Activated T-cell treated with anti-CD3 and anti-CD28 coated beads, Interleukin-2, amount 50 U/mL, for 72 hours (primary cell): ENCODE measurements at places on chromosomes 1 and 21. TPM values are rescaled to one million over a fixed set of nuclear protein-coding genes. Genes with fewer than 3 reads are reported as not detected.

DNA sequence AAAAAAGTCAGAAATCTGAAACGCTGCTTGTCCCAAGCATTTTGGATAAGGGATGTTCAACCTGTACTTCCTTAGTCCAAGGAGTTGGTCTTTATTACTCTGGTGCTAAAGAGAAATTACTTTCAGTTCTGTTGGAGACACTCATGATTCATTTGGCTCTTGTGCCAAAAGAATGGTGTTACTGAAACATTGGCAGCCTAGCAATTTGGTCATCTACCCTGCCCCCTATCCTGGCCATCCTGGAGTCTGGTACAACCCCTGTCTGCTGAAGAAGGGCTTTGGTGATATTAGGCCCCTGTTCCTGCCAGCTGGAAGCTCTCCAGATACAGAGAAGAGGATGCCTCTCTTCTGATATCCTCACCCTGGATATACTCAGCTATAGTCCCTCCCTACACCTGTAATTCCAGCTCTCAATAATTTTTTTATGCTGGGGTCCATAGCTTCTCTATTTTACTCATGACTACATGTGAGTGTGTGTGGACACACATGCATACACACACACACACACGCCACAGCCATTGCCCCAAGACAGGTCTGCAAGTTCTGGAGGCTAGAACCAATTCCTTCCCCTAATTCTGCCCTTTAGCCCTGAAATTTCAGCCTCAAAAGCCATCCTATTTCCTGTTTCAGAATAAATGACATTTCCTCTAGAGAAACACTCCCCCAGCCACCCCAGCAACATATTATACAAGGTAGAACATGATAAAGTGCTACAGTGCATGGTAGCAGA, 40.0 kb downstream of the LHX8 start:
- H3K27ac ChIP-seq = no peak overlapping the region
- no peaks in the 10 kb centered on the region for H3K4me1 ChIP-seq
- H3K36me3 ChIP-seq = peaks cover 1% of the 10 kb centered on the region

DNA sequence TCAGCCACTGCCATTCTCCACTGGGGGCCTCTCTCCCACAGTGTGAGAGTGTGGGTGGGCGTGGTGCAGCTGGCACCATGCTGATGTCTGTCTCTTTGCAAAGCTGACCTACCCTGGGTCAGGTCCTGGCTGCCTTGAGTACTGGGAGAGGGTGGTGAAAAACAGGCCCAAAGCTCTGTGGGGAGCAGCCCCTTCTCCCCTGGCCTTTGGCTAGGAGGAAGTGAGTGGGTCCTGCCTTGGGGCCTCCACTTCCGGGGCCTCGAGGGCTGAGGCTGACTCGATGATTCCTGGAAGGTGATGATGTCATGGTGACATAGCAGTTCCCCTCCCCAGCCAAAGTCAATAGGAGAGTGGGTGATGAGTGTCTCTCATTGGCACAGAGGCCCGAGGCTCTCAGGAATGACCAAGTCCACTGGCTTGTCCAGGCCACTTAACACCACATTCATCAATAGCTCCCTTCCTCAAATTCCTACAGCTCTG, 53.0 kb downstream of the IER5 start:
- peaks cover 11% of the 10 kb centered on the region for H3K27me3 ChIP-seq
- peak overlapping the region; percentile 59 for H3K27ac ChIP-seq
- no peaks in the 10 kb centered on the region for H3K36me3 ChIP-seq

DNA sequence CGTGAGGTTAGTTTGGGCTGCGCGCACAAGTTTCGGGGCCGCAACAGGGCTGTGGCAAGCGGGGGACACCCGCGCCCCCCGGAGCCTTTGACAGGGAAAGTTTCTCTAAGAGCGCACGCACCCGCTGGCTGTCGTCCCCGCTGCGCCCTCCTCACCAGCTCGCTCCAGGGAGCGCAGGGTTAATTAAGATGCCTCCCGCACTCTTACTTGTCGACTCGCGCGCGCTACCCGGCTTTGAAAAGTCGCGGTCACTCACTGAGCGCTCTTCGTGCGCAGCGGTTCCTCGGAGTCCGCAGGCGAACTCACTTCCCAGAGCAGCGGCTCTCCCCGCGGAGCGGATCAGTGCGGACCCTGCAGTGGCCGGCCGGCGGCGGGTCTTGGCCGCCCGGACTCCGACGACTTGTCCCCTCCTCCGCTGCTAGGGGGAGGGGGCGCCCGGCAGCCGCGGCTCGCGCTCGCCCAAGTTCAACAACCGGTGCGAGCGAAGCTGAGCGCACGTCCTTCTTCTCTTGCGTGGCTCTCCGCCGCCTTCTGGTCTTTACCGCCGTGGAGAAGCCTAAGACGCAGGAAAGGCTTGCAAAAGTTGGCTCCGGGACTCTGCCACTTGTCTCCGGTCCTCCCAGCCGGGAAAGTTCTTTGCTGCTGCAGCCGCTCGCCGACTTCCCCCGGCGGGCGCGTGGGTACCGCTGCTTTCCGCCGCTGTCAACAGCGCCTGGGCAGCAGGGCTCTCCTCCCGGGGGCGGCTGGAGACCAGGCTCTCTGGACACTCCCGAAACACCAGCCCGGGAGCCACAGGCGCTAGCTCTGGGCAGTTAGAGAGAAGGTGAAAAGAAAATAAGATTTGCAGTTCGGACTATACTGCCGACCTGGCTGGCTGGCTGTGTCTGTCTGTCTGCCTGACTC, 506 bp downstream of the JUN start:
- H3K4me3 ChIP-seq = peak overlapping the region; percentile 94
- peaks cover 16% of the 10 kb centered on the region for H3K36me3 ChIP-seq
- DNase-seq = peak; percentile 55
- H3K4me1 ChIP-seq = peaks cover 16% of the 10 kb centered on the region

DNA sequence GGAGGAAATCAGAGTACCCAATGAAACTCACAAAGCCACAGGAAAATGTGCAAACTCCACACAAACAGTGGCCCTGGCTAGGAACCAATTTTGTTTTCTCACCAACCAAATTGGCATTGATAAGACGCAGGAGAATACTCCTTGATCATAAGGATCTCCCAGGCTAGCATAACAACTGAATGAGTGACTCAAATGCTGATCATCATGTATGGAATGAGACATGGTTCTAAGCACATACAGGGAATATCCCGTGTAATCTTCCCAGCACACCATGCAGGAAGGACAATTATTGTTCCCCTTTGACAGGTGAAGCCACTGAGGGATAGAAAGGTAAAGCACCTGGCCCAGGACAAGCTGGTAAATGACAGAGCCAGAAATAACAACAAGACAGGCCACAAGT, 180.0 kb upstream of the DUSP10 start:
- H3K4me1 ChIP-seq = no peaks in the 10 kb centered on the region
- peaks cover 5% of the 10 kb centered on the region for H3K27me3 ChIP-seq
- no peak overlapping the region for H3K4me3 ChIP-seq
- no peak for DNase-seq

DNA sequence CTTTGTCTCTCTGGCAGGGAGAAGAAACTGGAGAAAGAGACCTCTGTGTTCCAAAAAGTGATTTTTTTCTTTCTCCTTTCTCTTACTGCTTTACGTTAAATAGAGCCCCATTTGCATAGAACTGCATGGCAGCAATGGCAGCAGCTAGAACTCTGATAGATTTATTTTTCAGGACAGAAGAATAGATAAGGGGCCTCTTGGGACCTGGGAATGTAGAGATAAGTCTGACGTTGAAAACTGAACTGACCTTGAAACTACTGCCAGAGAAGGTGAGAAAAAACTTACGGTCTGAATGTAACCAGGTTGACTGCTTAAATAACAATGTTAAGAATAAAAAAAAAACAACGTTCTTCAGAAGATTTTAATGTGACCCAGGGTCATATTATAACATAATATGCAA, 25.4 kb upstream of the B3GALT5 start:
- peaks cover 7% of the 10 kb centered on the region for H3K27me3 ChIP-seq
- H3K4me1 ChIP-seq = no peaks in the 10 kb centered on the region
- no peak overlapping the region for H3K4me3 ChIP-seq
- no peak overlapping the region for H3K27ac ChIP-seq

- H3K4me1 ChIP-seq = peaks cover 16% of the 10 kb centered on the region
- H3K4me3 ChIP-seq = peak overlapping the region; percentile 78
These were observed 534 bp downstream of the KCNH1 start for GRCh38 chr1:211133393-211133835.

GRCh38 chr1:70051926-70052325, 153.5 kb downstream of the LRRC40 start:
- H3K36me3 ChIP-seq = no peaks in the 10 kb centered on the region
- no peaks in the 10 kb centered on the region for H3K27me3 ChIP-seq
- H3K4me1 ChIP-seq = no peaks in the 10 kb centered on the region
- no peak overlapping the region for H3K4me3 ChIP-seq

DNA sequence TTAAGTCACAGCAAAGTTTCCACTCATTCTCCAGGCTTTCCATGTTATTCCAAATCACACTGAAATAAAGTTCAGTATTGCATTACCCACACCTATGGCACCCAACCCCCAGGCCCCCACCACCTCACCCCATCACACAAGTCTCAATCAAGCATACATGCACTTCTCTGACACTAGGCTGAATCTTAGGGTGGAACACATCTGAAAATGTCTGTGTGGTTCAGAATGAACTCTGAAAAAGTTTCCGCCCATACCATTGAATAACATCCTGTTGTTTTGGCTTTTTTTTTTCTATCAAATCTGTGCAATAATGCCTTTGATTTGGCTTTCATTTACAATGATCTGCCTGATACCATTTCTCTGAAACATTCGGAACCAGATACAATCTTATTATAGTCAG, 25.8 kb upstream of the LRRC8C start:
- peak; percentile 40 for DNase-seq
- no peaks in the 10 kb centered on the region for H3K27me3 ChIP-seq
- H3K4me3 ChIP-seq = peak overlapping the region; percentile 85
- peaks cover 100% of the 10 kb centered on the region for H3K4me1 ChIP-seq
- peaks cover 2% of the 10 kb centered on the region for H3K36me3 ChIP-seq

- no peaks in the 10 kb centered on the region for H3K27me3 ChIP-seq
- no peak for DNase-seq
- H3K36me3 ChIP-seq = no peaks in the 10 kb centered on the region
- no peak overlapping the region for H3K4me3 ChIP-seq
- H3K27ac ChIP-seq = no peak overlapping the region
These were observed 7.5 kb downstream of the TNFSF18 start for GRCh38 chr1:173043253-173043652.

DNA sequence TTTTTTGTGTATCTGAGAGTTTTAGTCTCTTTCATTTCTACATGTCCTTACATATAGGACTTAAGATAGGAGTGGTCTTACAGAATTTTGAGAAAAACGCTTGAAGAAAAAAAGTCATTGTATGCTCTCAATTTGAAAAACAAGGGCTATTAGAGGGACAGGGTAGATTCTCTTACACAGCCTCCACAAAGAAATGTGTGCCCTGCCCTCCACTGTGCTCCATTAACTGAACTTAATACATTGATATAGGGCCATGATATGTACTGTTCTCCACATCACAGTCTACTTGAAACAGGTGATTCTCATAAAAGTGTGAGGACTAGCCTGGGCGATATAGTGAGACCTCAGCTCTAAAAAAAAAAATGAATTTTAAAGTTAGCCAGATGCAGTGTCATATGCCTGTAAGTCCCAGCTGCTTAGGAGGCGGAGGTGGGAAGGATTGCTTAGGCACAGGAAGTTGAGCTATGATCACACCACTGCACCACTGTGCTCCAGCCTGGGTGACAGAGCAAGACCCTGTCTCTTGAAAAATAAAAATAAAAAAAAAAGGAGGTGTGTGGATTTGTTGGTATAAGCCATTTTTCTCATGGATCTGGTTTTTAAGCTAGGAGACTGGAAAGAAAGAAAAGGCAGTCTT, 77.0 kb downstream of the HMCN1 start:
- no peaks in the 10 kb centered on the region for H3K36me3 ChIP-seq
- no peak overlapping the region for H3K27ac ChIP-seq
- DNase-seq = no peak
- peaks cover 6% of the 10 kb centered on the region for H3K27me3 ChIP-seq
- H3K4me1 ChIP-seq = no peaks in the 10 kb centered on the region

DNA sequence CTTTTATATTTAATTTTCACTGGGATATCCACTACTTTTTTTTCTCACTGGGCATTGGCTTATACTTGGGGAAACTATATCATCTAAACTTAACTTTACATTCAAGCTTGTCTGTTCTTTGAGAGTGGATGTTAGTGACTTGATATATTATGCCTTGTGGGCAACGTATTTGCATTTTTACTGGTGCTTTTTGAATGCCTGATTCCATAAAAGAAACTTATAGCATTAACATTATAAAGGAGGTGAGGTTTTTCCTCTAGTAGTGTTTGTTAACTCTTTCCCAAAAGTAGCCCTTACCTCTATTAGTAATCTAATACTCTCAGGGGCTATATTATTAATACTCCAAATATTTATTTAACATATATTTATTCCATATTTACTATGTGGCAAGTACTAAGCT, 416.5 kb downstream of the PLA2G4A start:
- no peak overlapping the region for H3K27ac ChIP-seq
- no peaks in the 10 kb centered on the region for H3K27me3 ChIP-seq
- H3K4me3 ChIP-seq = no peak overlapping the region
- H3K36me3 ChIP-seq = peaks cover 2% of the 10 kb centered on the region
- DNase-seq = no peak

GRCh38 chr21:27333096-27333495, 366.2 kb upstream of the ADAMTS5 start:
- no peaks in the 10 kb centered on the region for H3K36me3 ChIP-seq
- no peaks in the 10 kb centered on the region for H3K27me3 ChIP-seq
- no peak overlapping the region for H3K4me3 ChIP-seq

DNA sequence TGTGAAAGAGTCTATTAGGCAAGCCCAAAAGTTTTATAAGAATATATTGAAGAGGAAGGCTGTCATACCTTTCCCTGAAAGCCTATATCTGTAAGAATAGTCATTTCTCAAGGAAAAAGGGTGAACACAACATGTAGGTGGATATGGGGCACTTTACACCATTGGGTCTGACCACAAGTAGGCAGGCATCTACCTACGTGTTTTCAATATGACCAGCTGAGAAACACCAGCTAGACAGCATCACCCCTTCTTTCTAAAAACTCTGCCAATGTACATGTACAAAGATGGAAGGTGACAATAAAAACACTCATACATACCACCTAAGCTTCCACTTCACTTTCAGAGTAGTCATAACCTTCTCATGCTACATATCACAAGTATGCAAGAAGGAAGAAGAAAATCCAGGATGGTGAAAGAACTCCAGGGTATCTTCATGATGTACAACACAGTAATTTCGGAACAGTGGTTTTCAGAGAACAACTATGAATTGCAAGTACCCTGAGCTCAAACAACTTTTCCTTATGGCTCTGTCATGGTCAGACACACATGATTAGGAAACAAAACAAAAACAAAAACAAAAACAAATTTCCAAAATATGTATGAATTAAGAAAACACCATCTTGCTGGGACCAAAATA, 98.5 kb upstream of the ADGRL2 start:
- no peak for DNase-seq
- no peak overlapping the region for H3K4me3 ChIP-seq
- no peaks in the 10 kb centered on the region for H3K27me3 ChIP-seq
- H3K4me1 ChIP-seq = no peaks in the 10 kb centered on the region

RIPPLY3 gene
- 0.42 TPM for total RNA-seq

MYOM3 gene
- total RNA-seq = not detected

CELA3A gene
- not detected for total RNA-seq

ERVH48-1 gene
- total RNA-seq = 0.31 TPM

CYP4X1 gene
- total RNA-seq = not detected

AMY1A gene
- not detected for total RNA-seq

SIKE1 gene
- total RNA-seq = 55.7 TPM

VCAM1 gene
- 0.41 TPM for total RNA-seq

FABP3 gene
- not detected for total RNA-seq

WLS gene
- not detected for total RNA-seq

UMODL1 gene
- total RNA-seq = 0.89 TPM
